ENCODE measurements at places on chromosomes 2 and 18.

DNA sequence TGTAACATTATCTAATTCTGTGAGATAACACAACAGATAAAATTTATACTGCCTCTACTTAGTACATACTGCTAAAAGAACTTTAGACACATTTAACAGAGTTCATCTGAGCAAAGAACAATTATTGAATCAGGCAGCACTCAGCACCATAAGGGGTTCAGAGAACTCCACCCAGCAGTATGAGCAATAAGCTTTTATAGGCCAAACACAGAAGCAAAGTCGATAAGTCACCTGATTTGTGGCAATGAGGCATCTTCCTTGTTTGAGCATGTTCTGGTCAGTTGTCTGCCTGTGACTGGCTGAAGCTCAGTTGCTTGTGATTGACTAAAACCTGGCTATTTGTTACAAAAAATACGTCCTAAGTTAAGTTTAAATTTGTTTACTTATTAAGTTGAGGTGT is 746.1 kb upstream of the DDX18 start:
- no peak for DNase-seq

- DNase-seq: no peak
These were observed 134.7 kb upstream of the EPAS1 start for GRCh38 chr2:46162329-46163097.

GRCh38 chr2:72271276-72271614 is 123.6 kb upstream of the CYP26B1 start:
- no peak for DNase-seq

DNA sequence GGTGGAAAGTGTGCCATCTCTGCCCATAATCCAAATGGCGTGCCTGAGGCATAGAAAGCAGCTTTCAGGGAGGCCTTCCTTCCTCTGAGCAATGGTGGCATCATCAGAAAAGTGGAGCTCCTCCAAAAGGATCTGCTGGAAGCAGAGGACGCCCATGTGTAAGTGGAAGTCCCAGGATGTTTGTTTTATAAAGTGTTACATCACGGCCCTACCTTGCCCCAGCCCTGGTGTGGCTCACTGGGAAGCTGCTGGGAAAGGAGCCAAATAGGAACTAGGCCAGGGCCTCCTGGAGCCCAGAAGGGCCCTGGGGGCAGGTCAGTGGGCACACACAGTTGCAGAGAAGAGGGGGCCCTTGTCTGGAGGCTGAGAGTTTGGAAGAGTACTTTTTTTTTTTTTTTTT is 4.2 kb upstream of the ODC1 start:
- no peak for DNase-seq

DNA sequence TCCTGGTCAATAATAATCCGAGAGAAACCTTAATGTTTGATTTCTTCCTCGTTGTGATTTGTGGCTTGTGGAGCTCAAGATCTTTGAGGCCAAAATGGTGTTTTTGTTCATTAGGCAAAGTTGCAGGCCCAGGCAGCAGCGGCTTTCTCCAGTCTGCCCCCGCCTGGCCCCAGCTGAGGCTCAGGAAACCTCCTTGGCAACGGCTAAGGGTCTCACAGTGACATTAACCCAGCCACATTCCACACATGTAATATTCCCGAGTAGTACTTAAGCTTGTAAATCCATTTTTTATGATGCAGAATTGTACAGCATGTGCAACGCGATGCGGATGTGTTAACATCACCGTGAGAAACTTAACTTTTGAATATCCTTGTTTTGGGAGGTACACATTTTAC is 200.1 kb downstream of the BCL11A start:
- DNase-seq: no peak

DNA sequence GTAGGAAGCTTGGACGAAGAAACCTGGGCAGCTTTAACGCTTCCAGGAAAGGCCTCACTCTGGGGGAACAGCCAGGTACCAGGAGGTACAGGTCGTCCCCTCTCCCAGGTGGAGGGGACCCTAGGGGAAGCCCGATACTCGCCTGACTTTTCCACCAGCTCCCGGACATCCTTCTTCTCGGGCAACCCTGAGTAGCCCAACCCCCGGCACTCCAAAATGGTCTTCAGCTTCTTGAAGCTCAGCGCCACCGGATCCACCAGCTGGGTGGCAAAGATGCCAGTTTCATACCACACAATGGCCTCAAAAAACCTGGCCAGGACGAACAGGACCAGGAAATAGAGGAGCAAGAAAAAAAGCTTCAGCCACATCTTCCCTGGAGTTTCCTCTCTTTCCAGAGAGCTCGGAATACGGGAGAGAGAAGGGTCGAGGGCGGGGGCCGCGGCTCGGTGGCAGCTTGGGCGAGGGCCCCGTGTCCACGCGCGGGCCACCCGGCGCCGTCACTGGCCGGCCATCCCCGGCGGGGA is 1.1 kb downstream of the RNF103 start:
- peak; percentile 27 for DNase-seq

DNA sequence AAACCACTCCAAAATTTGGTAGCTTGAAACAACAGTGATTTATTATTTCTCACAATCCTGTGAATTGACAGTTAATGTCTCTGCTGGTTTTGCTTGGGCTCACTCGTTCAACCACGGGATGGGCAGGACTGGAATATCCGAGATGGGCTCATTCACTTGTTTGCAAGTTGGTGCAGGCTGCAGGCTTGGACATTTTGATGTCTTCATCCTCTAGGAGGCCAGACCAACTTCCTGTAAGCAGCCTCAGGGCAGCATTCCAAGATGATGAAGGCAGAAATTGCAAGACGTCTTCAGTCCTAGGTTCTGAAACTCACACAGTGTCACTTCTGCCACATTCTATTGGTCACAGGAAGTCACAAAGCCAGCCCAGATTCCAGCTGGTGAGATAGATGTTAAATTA is 47.1 kb downstream of the GPR39 start:
- DNase-seq: no peak

DNA sequence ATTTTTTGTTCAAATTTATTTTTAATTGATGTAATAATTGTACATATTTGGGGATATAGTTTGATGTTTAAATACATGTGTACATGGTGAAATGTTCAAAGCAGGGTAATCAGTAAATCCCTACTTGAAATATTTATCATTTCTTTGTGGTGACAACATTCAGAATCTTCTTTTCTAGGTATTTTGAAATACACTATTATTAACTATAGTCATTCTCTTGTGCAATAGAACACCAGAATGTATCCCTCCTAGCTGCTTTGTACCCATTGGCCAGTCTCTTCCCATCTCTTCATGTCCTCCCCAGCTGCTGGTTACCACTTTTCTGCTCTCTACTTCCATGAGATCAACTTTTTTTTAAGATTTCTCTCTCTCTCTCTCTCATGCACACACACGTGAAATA is 126.5 kb downstream of the ZNF407 start:
- DNase-seq: no peak

DNA sequence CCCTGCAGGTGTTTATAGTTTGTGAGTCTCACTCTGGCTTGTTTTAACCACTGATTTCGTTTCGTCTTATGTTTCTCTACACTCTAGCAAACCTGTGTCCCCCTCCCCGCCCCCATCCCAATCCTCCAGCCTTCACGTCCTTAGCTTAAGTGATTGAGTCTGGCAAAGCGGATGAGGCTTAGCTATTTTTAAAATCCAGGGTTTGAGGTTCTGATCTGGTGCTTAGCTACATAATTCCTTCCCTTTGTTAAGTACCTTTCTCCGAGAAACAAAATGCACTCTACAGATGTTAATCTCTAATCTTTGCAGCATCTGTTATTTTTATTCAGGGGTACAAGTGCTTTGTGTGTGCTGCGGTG is 7.8 kb downstream of the AGAP1 start:
- DNase-seq: no peak

DNA sequence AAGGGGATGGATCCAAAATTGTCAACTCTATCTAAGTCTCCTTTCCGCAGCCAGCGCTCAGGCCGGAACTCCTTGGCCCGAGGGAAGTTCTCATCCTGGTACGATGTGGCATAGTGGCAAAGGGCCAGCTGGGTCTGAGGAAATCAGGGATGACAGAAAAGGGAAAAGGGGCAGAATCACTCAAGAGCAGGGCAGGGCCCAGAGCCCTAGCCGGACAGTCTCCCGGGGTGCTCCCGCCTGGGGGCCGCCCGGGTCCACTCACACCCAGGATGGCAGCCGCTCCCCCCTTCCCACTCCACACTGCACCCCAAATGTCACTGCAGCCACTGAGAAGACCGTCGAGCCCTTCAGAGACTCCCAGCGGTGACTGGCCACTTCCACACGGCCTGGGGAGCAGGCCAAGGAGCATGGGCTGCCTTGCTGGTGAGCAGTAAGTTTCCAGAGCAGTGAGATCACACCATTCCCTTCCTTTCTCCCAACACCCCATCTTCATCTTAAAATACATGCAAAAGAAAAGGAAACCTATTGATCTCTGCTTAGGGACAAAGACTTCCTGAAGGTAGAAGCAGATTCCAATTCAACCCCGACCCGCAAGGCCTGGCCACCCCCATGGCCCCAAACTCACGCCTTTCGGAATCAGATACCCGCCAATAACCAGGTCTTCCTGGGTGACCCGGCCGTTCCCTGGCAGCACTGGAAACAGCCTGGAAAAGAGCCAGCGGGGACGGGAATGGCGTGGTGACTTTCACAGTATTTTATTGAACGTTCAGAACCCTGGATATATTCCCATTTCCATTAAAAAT is 26.7 kb downstream of the CYP27C1 start:
- no peak for DNase-seq

GRCh38 chr2:18763338-18763737 is 174.0 kb upstream of the NT5C1B start:
- DNase-seq: no peak

GRCh38 chr2:162295009-162295408 is 23.5 kb downstream of the IFIH1 start:
- no peak for DNase-seq

DNA sequence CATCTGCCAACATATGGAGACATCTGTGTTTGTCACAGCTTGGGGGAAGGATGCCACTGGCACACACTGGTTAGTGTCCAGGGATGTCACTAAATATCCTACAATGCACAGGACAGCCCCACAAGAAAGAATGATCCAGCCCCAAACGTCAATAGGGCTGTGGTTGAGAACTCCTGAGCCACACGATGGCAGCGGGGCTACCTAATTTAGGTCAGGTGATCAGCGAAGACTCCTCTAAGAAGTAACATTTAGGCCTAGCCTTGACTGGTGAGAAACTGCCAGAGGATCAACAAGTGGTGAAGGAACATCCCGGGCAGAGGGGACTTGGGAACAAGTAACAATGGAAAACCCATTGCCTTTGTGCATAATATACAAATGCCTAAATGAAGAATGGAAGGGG is 5.0 kb upstream of the TGIF1 start:
- DNase-seq: no peak

GRCh38 chr2:29343830-29344229 is 228.6 kb downstream of the CLIP4 start:
- no peak for DNase-seq

GRCh38 chr2:99524056-99524455 is 34.2 kb upstream of the REV1 start:
- no peak for DNase-seq

- no peak for DNase-seq
These were observed 87.7 kb downstream of the RAPGEF4 start for GRCh38 chr2:172823261-172823850.

Measured in posterior cingulate gyrus (tissue), 11 donors.